Activated CD8-positive, alpha-beta T cell treated with anti-CD3 and anti-CD28 coated beads, Interleukin-2, amount 10 ng/mL, durations not matched to agents 7 days and 5 days (primary cell): ENCODE measurements at places on chromosomes 6 and 20. TPM values are rescaled to one million over a fixed set of nuclear protein-coding genes. Genes with fewer than 3 reads are reported as not detected.

DNA sequence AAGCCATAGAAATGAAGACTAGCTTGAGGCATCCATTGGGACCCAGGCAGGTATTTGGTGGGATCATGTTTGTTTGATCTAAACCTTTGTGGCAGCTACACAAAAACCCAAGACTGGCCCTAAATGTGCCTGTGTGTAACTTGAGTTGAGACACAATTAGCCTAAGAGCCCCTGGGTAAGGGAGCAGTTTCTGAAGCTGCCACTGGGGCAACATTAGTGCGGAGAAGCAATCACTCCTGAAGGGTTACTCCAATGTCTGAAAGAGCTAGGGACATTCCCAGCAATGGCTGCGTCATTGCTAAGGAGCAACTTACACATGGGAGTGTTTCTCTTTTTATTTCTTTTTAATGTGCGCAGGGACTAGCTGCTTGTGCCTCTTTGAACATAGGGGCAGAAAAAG lies 67.9 kb upstream of the EEF1E1 start:
- DNase-seq: no peak

DNA sequence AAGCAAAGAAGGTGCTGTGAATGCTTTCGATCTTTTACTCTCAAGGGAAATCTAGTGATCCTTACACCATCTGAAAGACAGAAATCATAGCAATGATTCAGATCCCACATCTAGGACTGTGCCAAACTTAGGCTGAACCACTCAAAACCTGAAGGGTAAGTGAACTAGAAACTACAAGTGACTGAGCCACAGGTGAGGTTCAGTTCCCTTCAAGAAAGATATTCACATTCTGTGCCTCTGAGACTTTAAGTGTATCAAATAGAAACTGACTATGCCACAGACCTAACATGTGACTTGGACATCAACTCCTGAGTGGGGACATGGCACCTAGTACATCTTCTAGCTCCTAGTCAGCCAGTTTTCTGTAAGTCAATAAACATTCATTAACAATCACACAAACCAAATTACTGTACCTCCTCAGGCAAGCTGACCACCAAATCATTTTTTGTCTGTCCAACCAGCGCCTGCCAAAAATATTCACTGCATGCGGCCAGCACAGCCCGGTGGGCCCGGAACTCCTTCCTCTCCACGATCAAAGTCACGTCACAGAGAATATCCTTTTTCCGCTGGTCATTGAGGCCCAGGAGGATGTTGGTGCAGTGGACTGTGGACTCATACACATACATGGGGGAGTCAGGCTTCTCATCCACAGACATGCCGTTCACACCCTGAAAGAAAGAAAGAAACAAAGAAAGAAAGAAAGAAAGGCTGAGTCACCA lies 114.1 kb downstream of the GJA10 start:
- no peak for DNase-seq

DNA sequence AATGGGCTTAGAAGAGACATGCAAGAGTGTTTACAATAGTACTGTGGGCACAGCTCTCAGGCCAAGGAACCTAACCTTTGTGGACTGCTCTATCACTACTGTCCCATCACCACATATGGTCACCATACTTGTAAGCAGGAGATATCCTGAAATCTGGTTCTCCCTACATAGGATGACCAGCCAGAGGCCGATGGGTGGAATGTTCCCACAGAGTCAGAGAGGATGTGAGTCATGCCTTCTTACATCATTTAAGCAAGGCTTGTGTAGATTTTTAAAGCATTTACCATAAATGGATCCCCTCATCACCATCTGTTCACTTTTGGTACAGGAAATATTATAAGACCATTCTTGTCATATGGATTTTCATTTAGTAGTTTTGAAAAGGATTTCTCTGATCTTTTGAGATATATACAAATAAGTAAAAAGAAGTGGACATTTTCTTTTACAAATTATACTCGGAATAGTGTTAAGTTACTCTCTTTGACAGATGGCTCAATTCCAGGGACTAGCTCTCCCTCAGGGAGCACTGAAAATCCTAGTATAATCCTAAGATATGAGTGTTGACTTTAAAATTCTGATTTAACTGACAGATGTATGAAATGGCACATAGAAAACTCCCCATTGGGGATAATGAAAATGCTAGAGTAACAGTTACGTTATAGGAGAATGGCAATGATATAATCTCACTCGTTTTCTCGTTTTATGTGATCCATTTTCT lies 6.6 kb downstream of the HTR1B start:
- DNase-seq: no peak

- peak; percentile 19 for DNase-seq
Observed at GRCh38 chr20:4113615-4114603, 98.6 kb upstream of the RNF24 start.

DNA sequence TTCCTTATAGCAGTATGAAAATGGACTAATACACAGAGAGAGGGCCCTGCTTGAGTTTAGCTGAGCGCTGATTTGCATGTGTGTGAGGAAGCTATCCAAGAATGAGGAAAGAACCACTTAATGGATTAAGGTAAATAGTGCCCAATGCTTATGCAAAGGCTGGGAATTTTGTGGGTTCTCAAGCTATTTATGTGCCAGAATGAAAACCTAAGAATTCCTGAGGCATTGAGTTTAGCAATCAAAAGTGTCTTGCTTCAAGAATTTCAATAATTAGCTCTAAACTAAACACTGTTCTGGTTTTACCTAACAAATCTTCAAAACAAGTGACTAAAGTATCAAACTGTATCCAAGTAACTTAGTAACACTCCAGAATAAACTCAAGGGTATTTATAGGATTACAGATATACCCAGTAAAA lies 7.0 kb upstream of the OR14J1 start:
- no peak for DNase-seq

- DNase-seq: no peak
Observed at GRCh38 chr20:16205507-16205906, 367.7 kb downstream of the KIF16B start.

DNA sequence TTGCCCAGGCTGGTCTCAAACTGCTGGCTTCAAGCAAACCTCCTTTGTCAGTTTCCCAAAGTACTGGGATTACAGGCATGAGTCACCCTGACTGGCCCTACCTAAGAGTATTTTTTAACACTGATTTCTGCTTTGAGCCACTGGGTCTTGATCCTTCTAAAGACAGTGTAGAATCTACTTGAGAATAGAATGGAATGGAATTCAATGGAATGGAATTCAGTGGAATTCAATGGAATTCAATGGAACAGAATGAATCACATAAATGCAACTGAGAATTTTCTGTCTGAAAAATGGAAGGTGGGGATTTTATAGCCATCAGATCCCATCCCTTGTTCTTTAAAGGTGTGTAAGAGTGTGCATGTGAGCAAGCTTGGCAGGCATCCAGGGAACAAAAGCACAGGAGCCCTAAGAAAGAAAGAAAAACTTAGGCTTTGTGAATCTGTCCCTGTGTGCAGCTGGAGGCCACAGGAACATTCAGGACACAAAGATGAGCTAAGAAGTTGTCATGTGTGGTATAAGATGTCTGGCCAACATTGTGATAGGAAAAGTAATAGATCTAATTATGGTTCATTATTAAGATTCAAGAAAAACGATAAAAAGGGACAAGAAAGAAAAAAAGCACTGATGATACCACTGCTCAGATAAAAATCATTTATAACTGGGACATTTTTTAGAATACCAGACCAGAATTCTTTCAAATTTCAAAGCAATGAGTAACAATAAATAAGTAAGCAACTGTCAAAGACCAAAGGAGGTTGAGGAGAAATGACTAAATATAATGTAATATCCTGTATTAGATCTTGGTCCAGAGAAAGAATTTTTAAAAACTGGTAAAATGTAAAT lies 681.0 kb upstream of the GJE1 start:
- DNase-seq: no peak

GRCh38 chr6:38427492-38428210 lies 212.1 kb downstream of the BTBD9 start:
- no peak for DNase-seq

- no peak for DNase-seq
Observed at GRCh38 chr20:2234598-2235191, 61.1 kb upstream of the TGM3 start.

GRCh38 chr6:18997375-18997826 lies 610.3 kb downstream of the RNF144B start:
- no peak for DNase-seq

DNA sequence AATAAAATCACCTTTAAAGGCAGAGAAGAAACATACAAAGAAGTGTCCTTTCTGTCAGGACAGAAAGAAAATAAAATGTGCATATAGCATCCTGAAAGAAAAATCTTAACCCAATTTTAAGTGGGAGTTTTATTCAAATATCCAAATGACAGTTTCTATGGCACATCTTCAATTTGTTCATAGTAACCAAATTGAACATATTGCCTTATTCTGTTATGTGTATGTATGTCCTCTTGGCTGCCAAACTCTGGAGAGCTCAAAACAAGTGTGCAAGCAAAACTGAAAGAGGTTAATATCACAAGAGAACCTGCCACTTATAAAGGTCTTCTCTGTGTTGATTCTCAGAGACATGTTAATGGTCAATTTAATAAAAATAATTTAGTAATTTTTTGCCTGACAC lies 334.7 kb downstream of the BCKDHB start:
- DNase-seq: no peak

GRCh38 chr6:502761-503160 lies 111.2 kb downstream of the IRF4 start:
- DNase-seq: no peak

- no peak for DNase-seq
Observed at GRCh38 chr6:89527634-89528033, 94.7 kb downstream of the ANKRD6 start.

- peak; percentile 38 for DNase-seq
Observed at GRCh38 chr6:11700118-11700718, 78.4 kb downstream of the ADTRP start.

DNA sequence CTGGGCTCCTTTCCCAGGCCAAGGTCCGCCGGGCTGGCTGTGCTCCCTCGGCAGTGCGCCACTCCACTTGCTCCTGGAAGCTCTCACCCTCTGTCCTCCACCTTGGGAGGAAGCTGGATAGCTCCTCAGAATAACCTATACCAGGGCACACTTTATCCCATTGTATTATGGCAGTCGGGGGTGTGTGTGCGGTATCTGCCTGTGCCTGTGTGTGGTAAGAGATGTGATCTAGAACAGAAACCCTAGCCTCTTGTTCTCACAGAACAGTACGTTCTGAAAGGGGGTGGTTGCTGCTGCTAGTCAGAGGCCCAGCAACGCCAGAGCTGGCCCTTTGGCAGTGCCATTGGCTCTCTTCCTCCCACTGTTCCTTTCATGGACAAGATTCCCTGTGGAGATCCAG lies 168.4 kb downstream of the TBXT start:
- no peak for DNase-seq

DNA sequence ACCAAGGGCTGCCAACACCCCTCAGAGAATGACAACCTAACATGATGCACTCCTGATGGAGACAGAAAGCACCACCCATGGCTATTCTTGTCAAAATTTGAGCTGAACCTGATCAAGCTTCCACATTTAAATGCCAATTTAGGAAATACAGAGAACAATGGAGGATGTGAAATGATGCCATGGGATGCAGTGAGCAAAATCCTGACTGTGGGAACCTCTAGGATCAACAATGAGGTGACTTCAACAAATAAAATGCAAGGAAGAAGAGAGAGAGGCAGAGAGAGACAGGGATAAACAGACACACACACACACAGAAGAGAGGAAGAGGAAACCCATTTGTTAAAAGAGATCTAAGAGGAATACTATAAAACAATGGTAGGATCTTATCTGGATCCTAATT lies 119.6 kb upstream of the NUP153 start:
- no peak for DNase-seq

DNA sequence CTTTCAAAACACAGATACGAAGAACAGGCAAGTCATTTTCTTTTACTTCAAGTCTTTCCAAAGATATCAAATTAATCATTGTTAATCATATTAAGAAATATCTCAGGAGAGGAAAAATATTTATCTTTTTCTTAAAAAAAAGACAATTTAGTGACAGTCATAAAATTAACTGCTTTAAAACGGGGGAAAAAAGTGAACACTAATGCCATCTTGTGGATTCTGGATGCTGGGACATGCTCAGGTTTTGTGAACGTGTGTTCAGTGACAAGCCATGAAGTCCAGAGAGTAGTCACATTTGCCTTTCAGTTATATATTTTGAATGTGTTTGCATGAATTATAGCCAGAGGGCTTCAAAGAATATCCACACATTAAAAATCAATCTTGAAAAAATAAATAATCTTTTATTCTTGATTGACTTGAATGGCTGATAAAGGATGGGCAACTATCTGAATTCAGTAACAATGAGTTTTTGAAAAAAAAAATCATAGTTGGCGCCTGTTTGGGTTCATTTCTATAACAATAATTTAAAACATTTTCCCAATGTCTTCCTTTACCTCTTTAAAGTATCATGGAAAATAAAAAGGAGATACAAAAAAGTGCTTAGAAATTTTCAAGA lies 74.7 kb upstream of the NOX3 start:
- DNase-seq: no peak

GRCh38 chr20:2920473-2920872 lies 47.2 kb downstream of the PTPRA start:
- no peak for DNase-seq

GRCh38 chr6:157535340-157536222 lies 154.6 kb downstream of the ZDHHC14 start:
- DNase-seq: peak; percentile 55

GRCh38 chr6:3392930-3393835 lies 63.7 kb downstream of the SLC22A23 start:
- DNase-seq: no peak

DNA sequence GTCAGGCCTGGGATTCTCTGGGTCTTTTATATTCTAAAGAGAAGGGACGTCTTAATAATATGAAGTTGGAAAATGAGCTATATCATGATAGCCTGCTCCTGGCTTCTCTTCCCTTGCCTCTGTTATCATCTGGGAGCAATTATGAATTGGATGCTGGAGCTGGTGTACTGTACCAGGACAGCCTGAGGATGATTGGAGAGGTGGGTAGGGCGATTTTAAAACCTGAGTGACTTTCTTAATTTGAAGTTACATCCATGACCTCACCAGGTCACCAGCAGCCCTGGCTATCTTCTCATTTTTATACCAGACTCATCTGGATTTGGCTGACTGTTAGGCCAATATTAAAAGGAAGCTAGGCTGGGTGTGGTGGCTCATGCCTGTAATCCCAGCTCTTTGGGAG lies 317.6 kb downstream of the CLIC5 start:
- DNase-seq: peak; percentile 1

DNA sequence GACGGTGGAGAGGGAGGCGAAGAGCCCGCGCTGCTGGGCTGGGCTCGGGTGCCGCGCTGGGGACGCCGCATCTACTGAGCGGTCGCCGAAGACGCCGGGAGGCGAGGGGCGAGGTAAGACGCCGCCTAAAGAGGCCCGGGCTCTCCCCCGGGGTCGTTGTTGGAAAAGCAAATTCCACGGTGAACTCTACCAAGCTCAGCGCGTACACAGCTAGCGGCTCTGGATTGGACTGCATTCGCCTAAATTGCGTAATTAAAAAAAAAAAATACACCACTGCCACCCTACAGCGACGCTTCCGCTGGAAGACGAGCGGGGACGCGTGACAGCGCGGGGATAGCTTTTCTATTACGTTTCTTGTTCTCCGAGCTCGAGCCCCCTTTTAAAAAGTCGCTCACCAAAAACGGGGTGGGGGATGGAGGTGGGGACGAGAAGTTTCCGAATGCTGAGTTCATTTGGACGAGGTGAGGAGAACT lies 92.0 kb upstream of the PRDM1 start:
- peak; percentile 66 for DNase-seq

HLA-DMA gene
- total RNA-seq: 28.6 TPM

MCM3 gene
- 220 TPM for total RNA-seq

CPNE5 gene
- 1.7 TPM for total RNA-seq

MICB gene
- total RNA-seq: 49.0 TPM

C4B gene
- 2.9 TPM for total RNA-seq

SMPD2 gene
- 15.5 TPM for total RNA-seq

STX11 gene
- 13.9 TPM for total RNA-seq

NRN1 gene
- total RNA-seq: 13.3 TPM

NRSN1 gene
- not detected for total RNA-seq
